ENCODE measurements at places on chromosomes 4 and X.
A peak's percentile ranks its signal among the peaks of the same experiment; 100 is the strongest.

DNA sequence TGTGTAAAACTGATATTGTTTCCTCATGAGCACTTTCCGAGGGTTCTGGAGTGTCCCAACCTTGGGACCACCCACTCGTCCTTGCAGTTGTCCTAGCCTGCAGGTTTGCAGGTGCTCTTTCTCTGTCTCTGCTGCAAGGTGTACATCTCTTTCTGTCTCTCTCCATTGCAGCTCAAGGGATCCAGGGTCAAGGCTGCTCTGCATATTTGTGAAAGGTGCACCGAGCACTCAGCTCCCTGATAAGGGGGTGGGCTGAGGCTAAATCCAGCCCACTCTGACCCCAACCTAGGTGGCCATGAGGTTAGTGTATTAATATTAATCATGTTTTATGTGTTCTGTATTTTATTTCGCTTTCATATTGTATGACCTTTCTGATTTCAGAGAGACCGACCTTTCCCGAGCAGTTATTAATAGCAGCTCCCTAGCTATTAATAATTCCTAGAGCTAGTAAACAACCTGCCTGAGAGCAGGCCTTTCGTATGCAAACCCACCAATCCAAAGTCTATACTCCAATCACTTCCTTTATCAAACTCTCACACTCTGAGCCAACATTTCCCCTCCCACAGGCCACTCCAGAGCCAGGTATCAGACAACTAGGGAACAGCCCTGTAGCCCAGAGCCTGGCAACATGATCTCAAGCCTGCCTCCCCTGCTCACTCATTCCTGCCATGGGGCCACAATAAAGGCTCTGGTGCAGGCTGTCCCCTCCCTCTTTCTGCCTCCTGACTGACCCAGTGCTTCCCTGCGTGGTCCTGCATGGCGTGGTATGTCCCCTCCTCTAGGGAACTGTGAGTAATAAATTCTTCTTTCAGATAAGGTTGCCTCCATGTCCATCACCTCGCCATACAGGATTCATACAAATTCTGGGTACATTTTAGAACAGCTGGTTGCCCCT is 73.9 kb downstream of the SLC2A9 start:
- no peak for DNase-seq

GRCh38 chr4:26257850-26258249 is 63.0 kb upstream of the RBPJ start:
- DNase-seq: no peak

DNA sequence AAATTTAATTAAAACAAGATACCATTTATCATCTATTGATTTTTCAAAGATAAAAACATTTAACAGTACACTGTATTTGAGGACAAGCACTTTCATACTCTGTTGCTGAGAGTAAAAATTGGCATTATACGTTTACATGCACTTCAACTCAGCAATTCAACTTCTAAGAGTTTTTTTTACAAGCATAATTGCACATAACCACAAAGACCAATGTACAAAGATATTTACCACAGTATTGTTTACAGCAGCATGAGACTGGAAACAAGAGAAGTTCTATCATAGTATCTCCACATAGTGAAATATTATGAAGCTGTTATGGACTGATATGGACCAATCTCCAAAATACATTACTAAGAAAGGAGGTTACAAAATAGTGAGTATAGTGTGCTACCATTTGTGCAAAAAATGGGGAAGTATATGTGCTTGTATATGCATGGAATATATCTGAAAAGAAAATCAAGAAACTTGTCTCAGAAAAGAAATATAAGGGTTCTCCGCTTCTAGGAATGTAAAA is 10.9 kb downstream of the GAB3 start:
- no peak for DNase-seq

DNA sequence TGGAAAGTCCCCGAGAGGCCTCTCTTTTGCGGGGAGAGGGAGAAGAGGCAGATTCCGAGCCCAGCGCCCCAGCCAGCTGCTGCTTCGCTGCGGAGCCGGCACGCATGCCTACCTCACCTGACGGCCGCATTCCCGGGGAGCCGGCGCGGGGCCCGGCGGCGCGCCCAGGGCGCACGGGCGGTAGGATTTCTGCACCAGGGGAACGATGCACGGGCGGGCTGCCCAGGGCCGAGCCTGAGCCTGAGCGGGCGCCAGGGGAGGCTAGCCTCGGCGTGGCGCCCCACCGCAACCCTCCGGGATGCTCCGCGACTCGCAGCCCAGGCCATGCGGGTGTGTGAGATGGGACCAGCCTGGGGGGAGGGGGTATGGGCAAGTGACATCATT is 81.3 kb upstream of the SCML1 start:
- no peak for DNase-seq

GRCh38 chr4:38684271-38684670 is 20.3 kb downstream of the KLF3 start:
- DNase-seq: no peak

DNA sequence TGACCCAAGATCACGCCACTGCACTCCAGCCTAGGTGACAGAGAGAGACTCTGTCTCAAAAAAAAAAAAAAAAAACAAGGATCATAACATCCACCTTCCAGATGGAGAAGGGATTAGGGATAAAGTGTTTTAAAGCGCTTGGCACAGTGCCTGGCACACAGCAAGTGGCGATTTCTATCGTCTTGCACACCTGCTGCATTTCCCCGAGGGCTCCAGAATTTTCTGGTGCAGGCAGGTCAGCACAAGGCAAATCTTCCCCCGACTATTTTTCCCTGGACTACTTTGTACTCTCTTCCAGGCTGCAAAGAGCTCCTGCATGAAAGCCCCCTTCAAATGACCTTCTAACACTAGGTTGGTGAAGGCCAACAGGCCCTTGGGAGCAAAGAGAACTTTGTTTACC is 57.3 kb downstream of the APBB2 start:
- DNase-seq: no peak

DNA sequence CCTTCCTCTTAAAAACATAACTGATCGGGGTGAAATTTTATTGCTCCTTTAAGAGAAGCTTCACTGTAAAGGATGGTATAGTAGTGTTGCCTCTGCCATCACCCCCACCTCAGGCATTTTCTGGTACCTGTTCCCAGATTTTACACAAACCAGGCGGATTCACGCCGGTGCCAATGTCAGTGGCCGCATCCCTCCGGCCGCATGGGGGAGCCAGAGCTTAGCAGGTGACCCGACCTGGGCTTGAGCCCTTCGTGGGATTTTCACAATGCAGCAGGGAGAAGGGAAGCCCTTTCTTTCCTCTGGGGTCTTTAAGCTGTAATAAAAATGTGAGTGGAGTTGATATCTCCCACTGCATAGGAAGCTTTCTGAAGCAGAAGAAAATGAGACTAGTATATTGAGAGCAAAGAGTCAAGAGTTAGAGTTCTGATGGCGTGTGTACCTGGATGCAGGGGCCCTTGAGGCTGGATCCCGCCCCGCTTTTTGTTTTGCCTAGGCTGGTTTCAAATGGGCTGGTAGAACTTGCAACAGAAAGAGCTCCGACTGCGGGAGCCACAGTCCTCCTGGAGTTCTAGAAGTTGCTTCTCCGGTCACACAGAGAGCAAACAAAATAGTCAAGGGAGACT is 59.4 kb downstream of the POLR2B start:
- peak; percentile 40 for DNase-seq

DNA sequence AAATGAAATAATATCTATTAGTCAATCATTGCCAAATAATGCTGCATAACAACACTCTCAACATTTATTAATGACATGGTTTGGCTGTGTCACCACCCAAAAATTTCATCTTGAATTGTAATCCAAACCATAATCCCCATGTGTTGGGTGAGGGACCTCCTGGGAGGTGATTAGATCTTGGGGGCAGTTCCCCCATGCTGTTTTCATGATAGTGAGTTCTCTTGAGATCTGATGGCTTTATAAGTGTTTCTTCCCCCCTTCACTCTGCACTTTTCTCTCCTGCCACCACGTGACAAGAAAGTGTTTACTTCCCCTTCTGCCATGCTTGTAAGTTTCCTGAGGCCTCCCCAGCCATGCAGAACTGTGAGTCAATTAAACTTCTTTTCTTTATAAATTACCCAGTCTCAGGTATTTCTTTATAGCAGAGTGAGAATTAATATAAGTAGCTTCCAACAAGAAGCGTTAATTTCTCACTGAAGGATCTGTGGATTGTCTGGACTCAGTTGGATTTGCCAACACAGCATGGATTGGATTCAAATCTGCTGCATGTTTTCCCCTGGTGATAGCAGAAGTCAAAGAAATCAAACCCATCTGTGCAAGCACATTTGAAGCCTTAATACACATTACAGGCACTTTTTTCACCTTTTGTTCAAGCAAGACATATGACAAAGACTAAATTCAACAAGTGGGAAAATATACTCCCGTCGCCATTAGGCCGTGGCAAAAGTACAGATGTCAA is 216.6 kb downstream of the PDGFC start:
- DNase-seq: no peak

- no peak for DNase-seq
Measured at GRCh38 chr4:42906341-42906740, 13.8 kb downstream of the GRXCR1 start.

DNA sequence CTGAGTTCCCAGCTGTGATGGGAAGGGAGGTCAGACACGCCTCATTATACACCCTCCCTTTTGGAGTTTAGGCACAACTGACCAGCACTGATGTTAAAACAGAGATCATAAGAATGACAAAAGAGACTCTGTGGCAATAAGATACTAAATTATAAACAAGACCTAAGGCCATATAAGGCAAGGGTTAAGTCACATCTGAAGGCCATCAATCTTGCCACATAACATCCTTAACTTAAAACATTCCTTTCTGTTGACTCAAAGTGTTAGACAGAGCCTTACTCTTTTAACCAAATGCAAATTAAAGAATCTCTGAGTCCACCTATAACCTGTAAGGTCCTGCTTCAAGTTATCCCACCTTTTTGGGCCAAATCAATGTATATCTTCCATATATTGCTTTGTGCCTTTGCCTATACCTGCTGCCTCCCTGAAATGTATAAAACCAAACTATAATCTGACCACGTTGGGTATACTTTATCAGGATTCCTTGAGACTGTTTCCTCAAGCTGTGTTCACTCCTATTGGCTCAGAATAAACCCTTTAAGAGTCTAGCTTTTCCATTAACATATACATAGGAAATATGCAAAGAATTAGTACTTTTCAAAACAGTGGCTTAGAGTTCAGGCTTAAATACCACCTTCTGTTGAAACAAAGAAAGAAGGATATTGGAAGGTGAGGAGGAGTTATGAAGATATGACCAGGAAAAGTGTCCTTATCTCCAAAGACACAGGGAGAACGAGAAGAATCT is 214.4 kb upstream of the PPP1R2C start:
- DNase-seq: peak; percentile 43

DNA sequence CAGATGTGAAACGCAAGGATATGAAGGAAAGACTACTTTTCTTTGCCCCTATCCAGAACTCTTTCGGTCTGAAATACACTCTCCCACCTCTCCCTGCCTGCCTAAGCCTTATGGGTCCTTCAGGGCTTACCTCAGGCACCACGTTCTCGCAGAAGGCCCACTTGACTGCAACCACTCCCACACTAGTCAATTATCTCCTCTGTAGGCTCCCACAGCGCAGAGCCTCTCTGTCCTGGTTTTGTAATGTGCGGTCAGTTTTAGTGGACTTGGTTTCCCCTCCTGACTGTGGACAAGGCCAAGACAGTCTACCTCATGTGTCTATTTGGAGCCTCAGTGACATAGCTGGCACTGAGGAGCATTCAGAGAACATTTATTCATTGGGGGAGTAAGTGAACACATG is 11.1 kb downstream of the CNGA2 start:
- DNase-seq: no peak

GRCh38 chr4:42768125-42768748 is 111.3 kb upstream of the ATP8A1 start:
- no peak for DNase-seq

GRCh38 chr4:160846121-160846520 is 1317.7 kb downstream of the FSTL5 start:
- no peak for DNase-seq

DNA sequence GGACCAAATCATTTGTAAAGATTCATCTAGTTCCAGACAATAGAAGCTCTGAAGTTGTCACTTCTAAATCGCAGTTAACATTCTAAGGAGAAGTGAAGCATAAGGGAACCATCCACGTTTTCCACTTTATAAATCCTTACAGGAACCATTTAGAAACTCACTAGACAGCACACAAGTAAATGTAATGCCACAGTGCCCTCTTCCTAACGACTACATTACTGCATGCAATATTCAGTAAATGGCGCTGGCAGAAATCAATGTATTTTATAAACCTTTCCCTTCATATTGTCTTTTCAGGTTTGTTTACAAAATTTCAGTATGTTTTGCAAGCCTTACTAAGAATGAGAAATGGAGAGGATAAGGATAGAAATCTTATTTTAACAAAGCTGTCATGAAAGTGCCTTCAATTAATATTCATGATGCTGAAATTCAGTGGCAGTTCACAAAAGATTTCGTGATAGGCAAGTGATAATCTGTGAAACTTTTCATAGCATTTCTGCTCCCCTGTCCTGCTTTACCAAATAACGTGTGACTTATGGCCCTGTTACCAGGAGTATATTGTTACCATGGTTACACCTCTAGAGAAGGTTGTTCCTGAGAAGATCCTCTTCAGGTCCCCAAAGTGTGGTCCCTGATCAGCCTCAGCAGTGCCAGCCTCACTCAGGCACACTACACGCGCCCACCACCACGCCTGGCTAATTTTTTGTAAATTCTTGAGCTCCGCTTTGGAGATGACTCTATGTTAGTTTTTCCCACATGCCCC is 54.2 kb downstream of the TMA16 start:
- DNase-seq: no peak

DNA sequence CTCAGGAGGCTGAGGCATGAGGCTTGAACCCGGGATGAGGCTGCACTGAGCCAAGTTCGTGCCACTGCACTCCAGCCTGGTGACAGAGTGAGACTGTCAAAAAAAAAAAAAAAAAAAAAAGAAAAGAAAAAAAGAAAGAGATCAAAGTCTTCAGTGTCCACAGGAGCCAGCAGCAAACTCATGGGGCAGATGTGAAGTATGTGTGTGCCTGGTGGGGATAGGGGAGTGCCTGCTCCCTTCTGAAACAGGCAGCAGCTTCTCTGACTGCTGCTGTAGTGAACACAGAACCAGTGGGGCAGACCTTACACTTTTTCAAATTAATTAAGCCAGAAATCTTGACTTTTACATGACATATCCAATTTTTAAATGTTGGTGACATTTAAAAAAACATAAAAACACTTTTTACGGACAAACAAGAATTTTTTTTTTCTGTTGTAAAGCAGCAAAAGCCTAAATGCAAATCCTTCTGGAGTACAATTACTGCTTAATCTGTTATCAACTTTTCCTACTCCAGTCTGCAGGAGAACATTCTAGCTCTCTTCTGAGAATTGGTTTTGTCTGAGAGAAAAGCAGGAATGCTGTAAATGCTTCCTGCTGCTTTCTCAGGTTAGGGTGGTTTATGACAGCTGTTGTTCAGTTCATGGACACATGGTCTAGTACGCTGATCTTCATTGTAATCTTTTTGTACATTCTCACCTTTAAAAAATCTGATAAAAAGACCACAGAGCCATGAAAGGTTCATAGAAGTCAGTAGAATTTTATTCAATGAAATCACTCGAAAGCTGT is 311.1 kb downstream of the CAMK2D start:
- DNase-seq: no peak

- no peak for DNase-seq
Measured at GRCh38 chr4:11634283-11634682, 205.6 kb upstream of the HS3ST1 start.

DNA sequence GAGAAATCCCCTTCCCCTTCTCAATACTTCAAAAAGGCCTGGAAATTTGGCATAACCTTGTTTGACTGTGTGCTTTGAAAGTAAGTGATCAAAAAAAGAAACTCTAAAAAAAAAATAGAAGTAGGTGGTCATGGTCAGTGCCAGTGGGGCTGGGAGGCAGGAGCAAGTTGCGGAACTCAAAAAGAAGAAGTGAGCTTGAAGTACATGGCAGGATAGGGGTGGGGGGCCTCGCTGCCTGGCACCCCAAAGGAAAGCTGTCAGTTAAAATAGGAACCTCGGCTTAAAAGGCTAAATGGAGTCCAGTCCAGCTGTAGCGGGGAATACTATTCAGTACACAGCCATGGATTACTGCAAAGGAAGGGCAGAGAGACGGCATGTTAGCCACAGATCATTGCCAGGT is 12.2 kb upstream of the NKRF start:
- no peak for DNase-seq
